OCI-LY7 (cell line): ENCODE measurements at places on chromosomes 3 and 15. TPM values are rescaled to one million over a fixed set of nuclear protein-coding genes. Genes with fewer than 3 reads are reported as not detected.

Gene NOX5
- not detected in 2 replicates for total RNA-seq

Gene SLC6A11
- not detected in 2 replicates for total RNA-seq

Gene PIK3CB
- 22.5 and 23.6 TPM in 2 replicates for total RNA-seq

- no peak for DNase-seq
Observed at GRCh38 chr3:153897842-153898241, 223.3 kb upstream of the ARHGEF26 start.

- DNase-seq = no peak
Observed at GRCh38 chr3:171497468-171497867, 37.3 kb upstream of the TNIK start.

- DNase-seq = no peak
Observed at GRCh38 chr3:171399842-171400241, 60.4 kb downstream of the TNIK start.

DNA sequence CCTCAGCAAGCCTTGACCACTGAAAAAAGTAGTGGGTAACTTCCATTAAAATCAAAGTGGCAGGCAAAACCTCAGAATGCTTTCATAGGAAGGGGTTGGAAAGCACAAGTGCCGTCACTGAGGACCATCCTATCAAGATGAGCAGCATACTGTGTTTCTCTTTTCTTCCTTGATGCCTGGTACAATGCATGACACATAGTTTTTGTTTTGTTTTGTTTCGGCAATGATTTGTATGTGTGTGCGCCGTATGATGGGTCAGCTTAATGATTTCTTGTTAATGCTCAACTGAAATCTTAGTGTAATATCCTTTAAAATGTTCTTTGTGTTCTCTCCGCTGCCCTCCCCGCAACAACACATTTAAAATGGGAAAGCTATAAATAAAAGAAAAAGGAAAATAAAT is 476.4 kb upstream of the KCNMB2 start:
- DNase-seq = no peak

- DNase-seq = no peak
Observed at GRCh38 chr3:87090631-87091030, 99.7 kb upstream of the VGLL3 start.

- DNase-seq = peak; percentile 29
Observed at GRCh38 chr3:149512073-149512782, 37.7 kb downstream of the TM4SF4 start.

- peak; percentile 58 for DNase-seq
Observed at GRCh38 chr3:35654476-35654875, 15.2 kb downstream of the ARPP21 start.

GRCh38 chr3:53844262-53845102 is 1.7 kb downstream of the CHDH start:
- DNase-seq = peak; percentile 12
